ENCODE measurements at places on chromosomes 2 and 18. TPM values are rescaled to one million over a fixed set of nuclear protein-coding genes. Genes with fewer than 3 reads are reported as not detected.

GRCh38 chr2:73269686-73270465 lies 14.4 kb downstream of the FBXO41 start:
- no peak for DNase-seq

DNA sequence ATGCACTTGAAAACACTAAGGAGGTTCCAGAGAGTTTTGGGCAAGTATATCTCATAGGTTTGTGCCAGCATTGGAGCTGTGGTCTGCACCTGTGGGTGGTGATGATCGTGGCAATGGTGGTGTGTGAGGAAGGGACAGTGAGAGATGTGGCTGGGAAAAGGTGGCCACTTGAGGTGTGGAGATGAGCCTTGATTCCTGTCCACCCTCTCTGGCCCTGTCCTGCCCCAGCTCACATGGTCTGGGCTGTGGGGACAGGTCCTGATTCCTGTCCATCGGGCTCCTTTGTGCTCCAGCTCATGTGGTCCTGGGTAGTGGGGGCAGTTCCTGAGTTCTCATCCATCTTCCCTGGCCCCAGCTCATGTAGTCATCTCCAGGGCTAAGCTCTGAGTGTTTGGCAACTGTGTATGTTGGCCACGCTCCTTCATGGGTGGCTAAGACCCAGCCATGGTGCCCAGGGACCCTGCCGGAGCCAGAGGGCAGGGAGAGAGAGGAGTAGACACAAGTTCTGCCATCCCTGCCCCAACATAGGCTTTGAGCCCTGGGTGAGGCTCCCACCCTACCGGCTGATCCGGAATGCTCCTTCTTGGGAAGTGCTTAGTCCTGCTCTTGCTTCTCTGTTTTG lies 294.4 kb upstream of the HDAC4 start:
- DNase-seq: no peak

The SPDYA gene
- not detected for total RNA-seq

The MLPH gene
- total RNA-seq: 27.2 TPM

The ALPP gene
- not detected for total RNA-seq
